Stomach (tissue), 19 donors: ENCODE measurements at places on chromosomes 12 and 14.

DNA sequence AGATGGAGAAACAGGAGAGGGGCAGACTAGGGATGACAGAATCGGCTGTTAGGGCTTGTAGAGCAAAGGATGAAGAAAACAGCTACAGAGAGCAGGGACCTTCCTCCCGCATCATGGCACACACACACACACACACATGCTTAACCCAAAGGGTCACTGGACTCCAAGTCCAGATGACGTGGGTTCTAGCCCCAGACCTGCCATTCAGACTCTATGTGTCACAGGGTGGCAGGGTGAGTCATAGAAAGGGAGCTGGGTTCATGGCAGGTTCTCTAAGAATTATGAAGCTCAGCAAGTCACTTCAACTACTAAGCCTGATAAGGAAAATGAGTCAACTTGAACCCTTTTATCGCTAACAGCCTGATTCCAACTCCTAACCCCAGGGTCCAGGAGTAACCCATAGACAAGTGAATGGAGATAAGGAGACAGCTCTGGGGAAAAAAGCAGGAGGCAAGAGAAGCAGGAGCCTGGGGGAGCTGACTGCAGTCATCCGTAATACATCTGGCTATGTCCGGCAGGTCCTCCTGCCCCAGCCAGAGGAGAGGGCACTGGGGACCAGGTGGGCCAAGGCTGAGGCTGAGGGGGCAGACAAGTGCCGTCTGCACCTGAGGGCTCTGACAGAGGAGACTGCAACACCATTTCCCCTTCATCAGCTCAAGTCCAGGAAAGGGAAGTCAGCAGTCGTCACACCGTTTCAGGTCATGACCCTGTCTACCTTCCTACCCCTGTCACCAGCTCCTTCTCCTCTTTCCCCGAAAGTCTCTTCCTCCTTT lies 3.6 kb upstream of the TNFRSF1A start:
- no peak overlapping the region for H3K4me3 ChIP-seq
- peak; percentile 84 for DNase-seq
- peaks cover 57% of the 10 kb centered on the region for H3K4me1 ChIP-seq
- no peaks in the 10 kb centered on the region for H3K36me3 ChIP-seq

GRCh38 chr12:50776749-50777728 lies 13.1 kb downstream of the ATF1 start:
- no peak overlapping the region for H3K4me3 ChIP-seq
- H3K36me3 ChIP-seq, result peaks cover 18% of the 10 kb centered on the region
- no peaks in the 10 kb centered on the region for H3K4me1 ChIP-seq
- DNase-seq, result no peak

GRCh38 chr12:93812626-93813025 lies 135.5 kb downstream of the CRADD start:
- no peaks in the 10 kb centered on the region for H3K36me3 ChIP-seq
- peaks cover 64% of the 10 kb centered on the region for H3K4me1 ChIP-seq
- H3K4me3 ChIP-seq, result no peak overlapping the region
- no peak for DNase-seq

DNA sequence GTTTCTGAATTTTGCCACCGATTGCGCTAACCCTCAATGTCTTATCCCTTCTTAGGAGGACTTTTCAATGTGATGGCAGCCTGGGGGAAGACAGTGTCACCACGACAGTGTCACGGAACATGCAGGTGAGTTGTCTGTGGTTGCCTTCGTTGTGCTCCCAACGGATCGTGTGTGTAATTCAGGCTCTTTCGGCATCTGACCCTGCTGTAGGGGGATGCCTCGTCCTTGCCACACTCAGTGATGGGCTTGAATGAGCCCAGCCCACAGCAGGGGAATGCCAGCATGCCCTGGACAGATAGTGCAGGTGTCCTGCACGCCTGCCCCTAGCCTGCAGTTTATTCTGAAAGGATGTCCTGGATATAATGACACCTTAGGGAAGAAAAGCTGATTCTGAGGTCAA lies 123.8 kb upstream of the RTL1 start:
- no peak overlapping the region for H3K4me3 ChIP-seq
- no peak for DNase-seq
- H3K27me3 ChIP-seq, result no peaks in the 10 kb centered on the region
- H3K4me1 ChIP-seq, result no peaks in the 10 kb centered on the region
- no peaks in the 10 kb centered on the region for H3K36me3 ChIP-seq
- H3K27ac ChIP-seq, result no peak overlapping the region

GRCh38 chr12:55932551-55932910 lies 1.6 kb downstream of the DGKA start:
- H3K27ac ChIP-seq, result peak overlapping the region; percentile 96
- peaks cover 68% of the 10 kb centered on the region for H3K4me1 ChIP-seq
- peak overlapping the region; percentile 76 for H3K4me3 ChIP-seq
- H3K36me3 ChIP-seq, result peaks cover 13% of the 10 kb centered on the region
- DNase-seq, result peak; percentile 65
- H3K27me3 ChIP-seq, result no peaks in the 10 kb centered on the region

GRCh38 chr12:25186788-25187402 lies 8.1 kb downstream of the DNAI7 start:
- H3K36me3 ChIP-seq, result no peaks in the 10 kb centered on the region
- no peak for DNase-seq
- no peaks in the 10 kb centered on the region for H3K4me1 ChIP-seq
- H3K27me3 ChIP-seq, result no peaks in the 10 kb centered on the region
- H3K27ac ChIP-seq, result no peak overlapping the region
- no peak overlapping the region for H3K4me3 ChIP-seq

DNA sequence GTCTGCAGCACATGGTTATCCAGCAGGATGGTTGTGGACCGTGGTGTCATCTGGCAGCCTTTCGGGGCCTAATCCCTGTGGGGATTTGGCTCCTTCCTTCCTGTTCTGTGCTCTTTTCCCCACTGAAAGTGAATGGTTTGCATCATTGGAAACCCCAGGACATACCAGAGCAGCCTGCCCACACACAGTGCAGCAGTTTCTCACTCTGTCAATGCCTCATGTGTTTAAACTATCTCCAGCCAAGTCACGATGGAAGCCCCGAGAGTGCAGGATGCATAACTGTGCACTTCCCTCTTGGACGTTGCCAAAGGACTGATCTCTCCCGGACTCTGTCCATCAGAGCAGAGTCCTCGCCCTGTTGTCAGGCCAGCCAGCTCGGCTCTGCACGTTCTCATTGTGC lies 29.0 kb upstream of the AMN start:
- H3K27ac ChIP-seq, result no peak overlapping the region
- peak; percentile 36 for DNase-seq
- H3K27me3 ChIP-seq, result no peaks in the 10 kb centered on the region
- H3K36me3 ChIP-seq, result peaks cover 34% of the 10 kb centered on the region
- no peak overlapping the region for H3K4me3 ChIP-seq
- no peaks in the 10 kb centered on the region for H3K4me1 ChIP-seq

DNA sequence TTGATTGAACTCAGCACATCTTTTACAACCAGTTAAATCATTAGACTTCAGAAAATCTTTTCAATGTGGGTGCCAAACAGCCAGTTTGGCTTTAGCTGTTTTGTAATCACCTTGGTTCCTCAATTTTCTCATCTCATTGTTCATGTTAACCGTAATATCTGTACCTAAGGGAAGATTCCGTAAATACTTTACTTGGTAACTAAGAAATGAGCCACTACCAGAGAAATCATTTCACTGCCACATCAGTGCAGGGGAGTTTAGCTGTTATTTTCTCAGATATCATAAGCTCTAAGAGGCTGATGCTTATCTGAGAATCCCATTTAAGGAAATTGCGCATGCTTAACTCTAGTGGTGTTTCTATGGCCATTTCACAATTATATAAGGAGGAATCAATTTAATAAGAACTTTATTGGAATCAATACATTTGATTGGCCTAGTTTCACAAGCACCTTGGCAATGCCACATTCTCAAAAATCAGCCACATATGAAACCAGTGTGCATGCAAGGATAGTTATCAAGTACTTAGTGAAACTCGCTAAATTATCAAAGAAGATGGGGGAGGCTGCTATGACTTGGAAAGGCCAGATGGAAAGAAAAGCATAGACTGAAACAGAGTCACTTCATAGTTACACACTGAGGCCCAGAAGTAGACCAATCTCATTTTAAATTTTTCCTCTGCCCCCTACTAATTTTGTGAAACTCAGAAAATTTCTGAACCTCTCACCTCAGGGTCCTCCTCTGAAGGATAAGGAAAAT lies 28.1 kb upstream of the IL22 start:
- no peak overlapping the region for H3K27ac ChIP-seq
- H3K36me3 ChIP-seq, result no peaks in the 10 kb centered on the region
- DNase-seq, result no peak
- no peaks in the 10 kb centered on the region for H3K27me3 ChIP-seq
- H3K4me1 ChIP-seq, result no peaks in the 10 kb centered on the region

DNA sequence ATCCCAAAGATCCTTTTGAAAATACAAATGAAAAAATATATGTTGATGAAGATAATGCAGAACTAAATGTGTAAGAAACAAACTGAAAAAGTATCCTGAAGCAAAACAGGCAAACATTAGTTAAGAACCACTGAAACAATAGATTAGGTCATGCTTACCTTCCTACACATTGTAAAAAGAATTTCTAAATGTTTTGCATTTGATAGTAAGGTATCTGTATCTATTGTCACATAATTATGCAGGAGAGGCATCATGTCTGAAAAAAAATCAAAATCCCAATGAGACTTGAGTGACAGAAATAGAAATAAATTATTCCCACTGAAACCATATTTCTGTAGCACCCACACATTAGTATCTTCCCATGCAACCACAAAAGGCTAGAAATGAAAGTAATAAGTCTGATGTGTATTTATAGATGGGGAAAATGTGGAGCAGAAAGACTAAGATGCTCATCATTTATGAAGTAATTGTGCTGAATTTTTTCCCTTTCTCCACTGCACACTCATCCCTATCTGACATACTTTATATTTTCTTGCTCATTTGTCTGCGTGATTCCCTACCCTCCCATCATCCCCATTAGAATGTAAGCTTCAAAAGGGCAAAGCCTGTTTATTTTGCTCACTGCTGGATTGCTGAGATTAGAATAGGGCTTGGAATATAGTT lies 43.5 kb downstream of the IPO8 start:
- peaks cover 74% of the 10 kb centered on the region for H3K36me3 ChIP-seq
- H3K27me3 ChIP-seq, result no peaks in the 10 kb centered on the region
- H3K27ac ChIP-seq, result no peak overlapping the region
- no peak for DNase-seq
- H3K4me1 ChIP-seq, result no peaks in the 10 kb centered on the region

- peak overlapping the region; percentile 26 for H3K4me3 ChIP-seq
- no peaks in the 10 kb centered on the region for H3K36me3 ChIP-seq
- peaks cover 24% of the 10 kb centered on the region for H3K27me3 ChIP-seq
Observed at GRCh38 chr14:69547701-69548348, 26.8 kb downstream of the CCDC177 start.

DNA sequence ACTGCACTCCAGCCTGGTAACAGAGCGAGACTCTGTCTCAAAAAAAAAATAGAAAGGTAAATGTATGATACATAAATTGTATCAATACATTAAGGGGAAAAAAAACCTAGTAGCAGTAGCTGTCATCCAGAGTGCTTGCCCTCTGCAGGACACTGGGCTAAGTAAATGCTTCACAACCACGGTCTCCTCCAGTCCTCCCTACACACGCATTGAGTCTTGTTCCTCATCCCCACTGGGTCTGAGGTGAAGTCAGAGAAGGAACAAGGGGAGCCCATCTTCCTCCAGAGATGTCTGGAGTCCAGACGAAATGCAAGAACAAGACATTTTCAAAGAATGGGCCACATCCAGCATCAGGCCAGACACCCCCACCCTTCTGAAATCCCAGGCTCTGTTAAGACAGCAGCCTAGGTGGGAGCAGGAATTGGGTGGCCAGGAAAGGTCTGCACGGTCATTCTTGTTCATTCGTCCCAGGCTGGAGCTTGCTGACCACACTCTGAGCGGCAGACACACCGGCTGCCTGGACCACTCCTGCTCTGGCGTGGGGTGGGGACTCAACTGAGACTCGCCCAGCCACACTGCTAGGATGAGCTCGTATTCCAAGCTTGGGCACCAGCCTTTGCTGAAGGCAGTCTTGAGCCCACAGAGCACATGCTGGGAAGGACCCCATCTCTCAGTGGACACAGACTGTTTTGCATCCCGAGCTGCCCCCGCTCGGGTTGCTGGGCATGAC lies 45.5 kb downstream of the CHGA start:
- DNase-seq, result no peak
- H3K27me3 ChIP-seq, result no peaks in the 10 kb centered on the region
- no peak overlapping the region for H3K27ac ChIP-seq
- no peak overlapping the region for H3K4me3 ChIP-seq

GRCh38 chr12:102474438-102475064 lies 5.8 kb downstream of the IGF1 start:
- no peaks in the 10 kb centered on the region for H3K4me1 ChIP-seq
- no peak overlapping the region for H3K4me3 ChIP-seq
- no peak overlapping the region for H3K27ac ChIP-seq
- no peaks in the 10 kb centered on the region for H3K27me3 ChIP-seq

GRCh38 chr12:113138826-113139225 lies 3.3 kb upstream of the RASAL1 start:
- H3K36me3 ChIP-seq, result no peaks in the 10 kb centered on the region
- no peak overlapping the region for H3K27ac ChIP-seq
- H3K4me1 ChIP-seq, result peaks cover 12% of the 10 kb centered on the region
- DNase-seq, result no peak
- no peak overlapping the region for H3K4me3 ChIP-seq

DNA sequence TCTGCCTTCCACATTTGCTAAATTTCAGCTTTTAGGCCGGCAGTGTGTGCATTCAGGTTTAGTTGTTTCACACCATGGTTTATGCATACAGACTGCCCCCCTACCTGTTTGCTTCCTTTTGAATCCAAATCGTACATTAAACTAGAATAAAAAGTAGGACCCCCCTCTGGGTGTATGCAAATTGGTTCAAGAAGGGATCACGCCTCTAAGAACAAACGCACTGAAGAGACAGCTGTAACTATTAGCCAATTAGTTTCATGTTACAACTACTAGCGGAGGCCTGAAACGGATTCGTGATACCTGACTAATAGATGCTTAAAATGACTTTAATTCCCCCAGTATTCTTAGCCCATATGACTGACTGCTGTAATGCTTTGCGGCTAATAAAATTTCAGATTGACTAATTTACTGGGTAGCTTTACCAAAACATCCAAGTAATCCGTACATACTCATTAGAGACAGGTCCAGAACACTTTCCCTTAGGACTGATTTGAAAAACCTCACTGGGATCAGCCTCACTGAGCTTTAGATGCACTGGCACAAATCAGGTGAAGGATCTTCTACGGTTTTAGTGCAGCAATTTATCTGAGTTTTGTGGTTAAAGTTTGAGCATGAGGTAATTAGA lies 411.8 kb downstream of the NPAS3 start:
- no peaks in the 10 kb centered on the region for H3K4me1 ChIP-seq
- H3K27me3 ChIP-seq, result no peaks in the 10 kb centered on the region
- DNase-seq, result no peak
- H3K36me3 ChIP-seq, result no peaks in the 10 kb centered on the region

DNA sequence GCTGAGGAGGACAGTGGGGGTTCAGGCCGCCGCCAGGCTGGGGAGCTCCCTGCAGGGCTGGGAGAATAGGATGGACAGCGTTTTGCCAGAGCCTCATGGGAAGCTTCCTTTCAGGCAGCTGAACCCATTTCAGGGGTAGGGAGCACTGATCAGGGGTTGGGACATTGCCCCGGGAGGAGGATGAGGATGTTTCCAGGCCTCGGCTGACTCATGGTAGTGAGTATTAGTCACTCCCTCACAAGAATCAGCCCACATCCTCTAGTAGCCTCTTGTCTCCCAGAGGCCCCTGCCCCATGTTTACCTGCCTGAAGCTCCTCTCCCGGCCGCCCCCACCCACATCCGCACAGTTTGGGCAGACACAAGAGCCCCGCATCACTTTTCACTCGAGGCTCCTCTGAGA lies 89.8 kb downstream of the ZFP36L1 start:
- H3K27me3 ChIP-seq, result no peaks in the 10 kb centered on the region
- H3K27ac ChIP-seq, result no peak overlapping the region
- H3K4me1 ChIP-seq, result peaks cover 27% of the 10 kb centered on the region
- no peak for DNase-seq
- H3K36me3 ChIP-seq, result no peaks in the 10 kb centered on the region
